ENCODE measurements at places on chromosomes 7 and 10.

DNA sequence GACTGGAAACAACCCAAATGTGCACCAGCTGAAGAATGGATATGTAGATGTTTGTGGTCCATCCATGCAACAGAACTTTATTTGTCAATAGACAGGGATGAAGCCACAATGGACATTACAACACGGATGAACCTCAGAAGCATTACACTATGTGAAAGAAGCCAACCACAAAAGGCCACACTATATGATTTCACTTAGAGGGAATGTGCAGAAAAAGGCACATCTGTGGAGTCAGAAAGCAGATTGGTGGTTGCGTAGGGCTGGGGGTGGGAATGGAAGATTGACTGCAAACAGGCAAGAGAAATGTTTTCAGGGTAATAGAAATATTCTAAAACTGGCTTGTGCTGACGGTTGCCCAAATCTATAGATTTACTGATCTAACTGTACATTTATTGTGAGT, 34.3 kb upstream of the WASHC2A start:
- no peak for DNase-seq

DNA sequence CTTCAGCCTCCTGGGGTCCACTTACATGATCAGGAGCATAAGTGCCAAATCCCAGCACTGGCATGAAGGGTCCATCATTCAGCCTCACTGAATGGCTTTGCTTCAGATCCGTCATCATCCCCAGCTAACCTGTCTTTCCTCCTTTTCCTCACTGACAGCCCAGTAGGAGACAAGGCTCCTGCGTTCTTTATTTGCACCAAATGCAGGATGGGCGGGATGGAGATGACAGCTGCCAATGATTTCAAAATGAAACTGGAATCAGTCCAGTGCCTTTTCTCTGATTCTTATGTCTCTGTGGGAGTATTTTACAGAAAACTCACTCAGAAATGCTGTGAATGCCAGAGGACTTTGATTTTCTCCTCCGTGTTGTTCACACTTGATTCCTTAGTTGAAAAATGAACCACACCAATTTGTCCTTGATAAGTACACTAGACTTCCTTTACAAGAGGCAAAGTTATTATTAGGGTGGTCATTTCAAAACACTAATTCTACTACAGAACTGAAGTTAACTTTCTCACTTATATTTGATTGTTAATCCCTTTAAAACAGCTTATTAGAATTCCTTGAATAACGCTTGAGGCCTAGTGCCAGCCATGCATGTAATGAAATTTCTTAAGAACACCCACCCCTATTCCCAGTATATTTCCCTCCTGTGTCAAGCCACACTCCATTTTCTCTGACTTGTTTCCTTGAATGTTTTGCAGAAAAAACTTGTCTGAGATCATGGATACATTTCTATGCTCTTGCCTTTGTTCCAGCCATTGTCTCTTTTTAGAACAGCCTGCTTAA, at the start of gene AKR1C8:
TSS of gene AKR1C8 (minus strand) at position 164 of the 789 bp plus-strand sequence. CDS start at position 118, 46 bp downstream.
- DNase-seq = no peak

DNA sequence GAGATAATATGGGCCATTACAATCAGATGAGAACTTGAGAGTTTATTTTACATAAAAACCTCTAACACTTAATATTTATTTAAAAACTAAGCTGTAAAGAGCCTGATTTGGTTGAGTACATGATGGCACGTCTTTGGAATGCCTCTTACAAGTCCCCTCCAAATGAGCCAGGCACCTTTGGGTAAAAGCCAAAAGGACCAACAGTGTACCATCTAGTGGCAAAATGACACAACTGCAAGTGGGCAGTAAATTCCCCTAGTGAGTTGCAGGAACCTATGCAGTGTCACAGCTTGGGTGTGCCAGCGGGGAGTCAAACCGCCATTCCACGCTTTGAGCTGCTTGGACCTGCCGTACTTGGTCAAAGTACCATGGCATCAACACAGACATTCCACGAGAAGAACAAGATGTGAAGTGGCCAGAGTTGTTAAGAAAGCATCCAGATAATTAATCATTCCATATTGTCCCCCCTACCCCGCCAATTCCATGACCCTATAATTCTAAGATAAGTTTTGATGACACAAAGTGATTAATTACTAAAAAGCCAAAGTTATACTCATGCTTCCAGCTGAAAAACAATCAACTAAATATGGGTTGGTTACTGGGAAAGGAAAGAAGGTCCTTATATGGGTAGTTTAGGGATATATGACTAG, 115.2 kb downstream of the SORBS1 start:
- peak; percentile 63 for DNase-seq

- DNase-seq = no peak
These were observed 155.0 kb downstream of the GALNT17 start for GRCh38 chr7:71286924-71287323.

DNA sequence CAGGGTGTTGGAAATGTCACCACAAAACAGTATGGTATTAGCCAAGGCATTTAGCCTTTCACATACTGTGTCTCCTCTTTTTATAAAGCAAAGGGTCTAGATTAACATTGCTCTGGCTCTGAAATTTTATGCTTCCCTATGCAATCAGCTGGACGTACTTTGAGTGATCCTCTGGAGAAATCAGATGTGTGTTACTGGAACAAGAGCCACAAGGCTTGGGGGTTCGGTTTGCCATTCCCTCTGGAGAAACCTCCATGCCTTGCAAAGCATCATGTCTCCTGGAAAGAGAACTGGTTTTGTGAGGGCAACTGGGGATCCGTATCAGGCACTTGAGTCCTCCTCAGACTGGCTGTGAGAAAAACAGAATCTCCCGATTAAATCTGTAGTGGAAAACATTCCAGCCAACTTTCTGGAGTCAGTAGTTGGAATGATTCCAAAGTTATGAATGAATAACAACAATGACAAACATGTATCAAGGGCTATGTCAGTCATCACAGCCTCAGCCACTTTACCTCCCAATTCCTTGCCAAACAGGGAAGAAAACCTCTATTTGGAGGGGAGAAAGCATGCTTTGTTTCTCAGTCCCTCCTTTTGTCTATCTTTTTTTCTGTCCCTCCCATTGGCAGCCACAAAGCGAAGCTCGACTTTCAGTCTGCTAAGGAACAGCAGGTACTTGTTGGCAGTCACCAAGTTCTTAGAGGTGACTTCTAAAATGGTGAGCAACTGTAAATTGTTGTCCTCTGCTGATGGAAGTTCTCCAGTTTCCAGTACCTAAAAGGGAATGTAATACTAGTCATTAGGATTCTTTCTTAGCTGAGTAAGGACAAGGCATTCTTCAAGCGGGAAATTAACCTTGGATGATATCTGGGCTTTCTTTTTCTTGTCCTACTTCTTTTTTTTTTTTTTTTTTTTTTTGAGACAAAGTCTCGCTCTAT, 864.8 kb upstream of the AUTS2 start:
- DNase-seq = no peak

GRCh38 chr7:70094831-70095230, 496.6 kb downstream of the AUTS2 start:
- DNase-seq = no peak

Data from Jurkat, Clone E6-1 (cell line).